T47D (cell line): ENCODE measurements at places on chromosomes 5 and 9.
A peak's percentile ranks its signal among the peaks of the same experiment; 100 is the strongest.

DNA sequence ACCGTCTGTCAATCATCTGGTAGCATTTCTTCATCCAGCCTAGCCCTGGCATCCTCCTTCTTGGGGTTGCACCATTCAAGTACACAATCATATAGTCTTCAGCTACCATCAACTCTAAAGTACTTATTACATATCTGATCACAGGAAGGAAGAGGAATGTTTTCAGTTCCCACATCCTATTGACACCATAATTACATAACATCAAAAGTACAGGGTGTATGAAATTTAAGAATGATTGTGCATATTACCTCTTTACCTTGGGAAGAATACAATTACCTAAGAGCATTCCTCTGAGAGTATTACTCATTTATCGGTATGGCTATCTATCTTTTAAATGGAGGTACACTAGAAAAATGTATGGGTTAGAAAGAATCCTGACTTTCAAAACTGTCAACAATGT is 126.8 kb upstream of the PCA3 start:
- no peak for DNase-seq

DNA sequence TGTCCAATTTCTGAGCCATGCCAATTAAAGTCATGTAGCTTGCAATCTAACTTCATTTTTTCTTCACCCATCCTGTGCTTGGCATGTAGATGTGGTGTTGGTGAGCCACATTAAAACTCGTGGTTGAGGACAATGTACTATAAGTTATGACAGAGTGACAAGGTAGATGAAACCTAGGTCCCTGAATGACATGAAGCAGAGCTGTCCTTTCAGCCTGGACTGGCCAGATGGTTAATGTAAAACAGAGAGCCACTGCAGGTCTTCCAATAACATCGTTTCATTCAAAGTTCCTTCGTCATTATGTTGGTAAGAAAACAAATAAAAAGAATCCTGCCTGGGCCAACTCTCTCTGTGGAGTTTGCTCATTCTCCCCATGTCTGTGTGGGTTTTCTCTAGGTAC is 856.5 kb upstream of the SEMA6A start:
- no peak for DNase-seq

- DNase-seq, result peak; percentile 49
These were observed 28.0 kb upstream of the SYK start for GRCh38 chr9:90773617-90774016.

GRCh38 chr9:128683340-128684064 is 5.5 kb upstream of the SET start:
- peak; percentile 67 for DNase-seq

DNA sequence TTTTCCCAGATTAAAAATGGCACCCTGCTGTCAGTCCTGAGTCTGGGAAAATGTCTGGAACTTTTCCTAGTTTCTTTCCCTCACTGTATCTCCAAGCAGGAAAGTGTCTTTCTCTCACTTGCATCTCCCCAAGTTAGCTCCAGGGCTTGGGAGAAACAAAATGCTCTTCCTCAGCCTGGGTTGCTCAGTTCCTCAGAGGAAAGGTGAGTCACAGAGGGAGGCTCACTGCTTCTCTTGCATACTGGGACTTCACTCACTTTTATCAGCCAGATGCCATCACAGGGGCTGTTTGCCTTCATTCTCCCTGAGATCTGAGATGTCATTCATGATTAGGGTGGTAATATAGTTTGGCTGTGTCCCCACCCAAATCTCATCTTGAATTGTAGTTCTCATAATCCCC is 519.9 kb downstream of the SEMA5A start:
- no peak for DNase-seq

DNA sequence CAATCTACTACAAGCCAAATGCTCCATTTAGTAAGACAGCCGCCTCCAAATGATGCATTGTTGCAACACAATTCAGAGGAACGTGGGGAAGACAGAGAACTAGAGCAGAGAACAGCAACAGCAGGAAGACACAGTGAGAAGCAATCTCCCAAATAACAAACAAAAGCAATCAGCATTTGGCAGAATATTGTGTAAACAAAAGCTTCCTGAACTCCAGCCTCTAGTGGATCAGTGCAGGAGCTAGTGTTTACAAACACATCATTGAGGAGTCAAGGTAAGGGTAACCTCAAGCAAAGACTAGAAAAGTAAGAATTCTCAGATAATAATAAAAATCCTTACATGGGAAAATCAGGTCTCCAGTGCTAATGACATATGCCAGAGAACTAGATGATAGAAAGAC is 20.6 kb downstream of the FST start:
- DNase-seq, result no peak

GRCh38 chr9:136140046-136140445 is 21.4 kb upstream of the TMEM250 start:
- DNase-seq, result no peak

- DNase-seq, result no peak
These were observed 28.7 kb downstream of the LCP2 start for GRCh38 chr5:170268884-170269283.

DNA sequence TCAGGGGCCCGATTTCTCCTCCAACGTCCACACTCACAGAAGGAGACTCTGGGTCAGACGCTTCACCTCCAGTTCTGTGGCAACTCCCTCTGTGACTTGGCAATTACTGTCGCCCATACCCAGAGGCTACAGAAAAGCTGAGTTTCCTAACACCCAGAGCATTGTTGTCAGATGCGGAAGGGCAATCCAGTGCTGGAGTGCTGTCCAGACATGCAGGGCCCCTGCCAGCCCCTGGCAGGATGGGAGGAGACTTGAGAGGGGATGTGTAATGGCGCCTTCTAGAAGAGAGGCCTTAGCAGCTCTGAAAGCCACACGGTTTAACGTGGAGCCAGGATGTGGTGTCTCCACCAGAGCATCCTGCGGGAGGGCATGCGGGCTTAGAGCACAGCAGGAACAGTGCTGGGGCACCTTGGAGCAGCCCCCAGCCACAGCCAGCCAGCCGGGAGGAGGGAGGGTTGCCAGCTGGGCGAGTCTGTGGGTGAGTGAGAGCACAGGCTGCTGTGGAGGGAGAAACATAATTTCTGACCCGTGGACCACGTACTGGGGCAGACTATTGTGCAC is 139.4 kb upstream of the IRX1 start:
- DNase-seq, result no peak

- no peak for DNase-seq
These were observed 17.6 kb downstream of the PDGFRB start for GRCh38 chr5:150137997-150138396.

DNA sequence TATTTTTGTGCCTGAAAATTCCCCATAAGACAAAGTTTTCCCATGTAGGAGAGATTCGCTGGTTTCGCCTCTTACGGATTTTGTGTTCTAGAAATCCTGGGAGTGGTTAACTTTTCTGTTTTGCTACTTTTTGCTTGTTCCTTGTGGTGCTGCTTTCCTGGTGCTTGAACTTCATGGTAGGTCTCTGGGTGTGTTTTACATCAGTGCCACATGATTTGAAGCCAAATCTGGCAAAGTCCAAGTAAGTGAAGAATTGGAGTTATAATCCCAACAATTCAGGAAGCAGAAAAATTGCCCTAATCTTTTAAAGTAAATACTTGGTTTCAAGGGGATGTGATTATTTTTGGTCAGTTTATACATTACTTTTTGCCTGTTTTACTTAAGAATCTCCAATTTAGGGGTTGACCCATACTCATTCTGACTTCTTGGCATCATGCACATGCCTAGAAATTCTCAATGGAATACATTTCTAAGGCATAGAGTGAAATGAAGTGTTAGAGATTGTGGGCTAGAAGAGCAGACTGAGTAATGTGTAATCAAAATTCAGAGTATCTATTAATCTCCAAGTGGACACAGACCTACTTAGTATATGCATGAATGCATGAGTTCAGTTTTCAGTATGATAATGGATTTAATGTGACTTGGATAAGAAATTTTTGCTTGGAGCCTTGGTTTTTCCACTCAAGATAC is 189.7 kb downstream of the CSNK1G3 start:
- no peak for DNase-seq

- DNase-seq, result peak; percentile 65
These were observed 478.1 kb upstream of the WWC1 start for GRCh38 chr5:167813389-167813788.

- DNase-seq, result no peak
These were observed 635.8 kb downstream of the PDE4D start for GRCh38 chr5:59257488-59258400.
